ENCODE measurements at places on chromosomes 2 and 18.

DNA sequence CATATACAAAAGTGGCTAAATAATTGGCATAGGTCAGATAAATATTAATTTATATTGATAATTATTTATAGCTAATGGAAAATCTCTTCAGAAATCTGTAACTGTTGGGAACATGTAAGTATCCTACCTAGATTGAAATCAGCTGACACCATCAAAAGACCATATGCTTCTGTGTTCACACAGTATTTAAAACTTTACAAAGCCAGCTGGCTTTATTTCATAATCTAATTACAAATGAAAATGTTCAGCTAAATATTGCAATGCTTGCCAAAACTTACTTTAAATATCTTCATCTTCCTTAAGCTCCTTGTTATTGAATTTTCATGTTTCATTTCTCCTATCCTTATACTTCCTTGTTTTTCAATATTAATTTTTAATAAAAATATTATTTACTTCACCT lies 190.9 kb upstream of the DOK6 start:
- H3K36me3 ChIP-seq: no peaks in the 10 kb centered on the region
- no peaks in the 10 kb centered on the region for H3K4me1 ChIP-seq
- H3K27ac ChIP-seq: no peak overlapping the region

- peaks cover 36% of the 10 kb centered on the region for H3K36me3 ChIP-seq
- H3K27me3 ChIP-seq: no peaks in the 10 kb centered on the region
Observed at GRCh38 chr2:36556842-36557241, 41.1 kb downstream of the FEZ2 start.

DNA sequence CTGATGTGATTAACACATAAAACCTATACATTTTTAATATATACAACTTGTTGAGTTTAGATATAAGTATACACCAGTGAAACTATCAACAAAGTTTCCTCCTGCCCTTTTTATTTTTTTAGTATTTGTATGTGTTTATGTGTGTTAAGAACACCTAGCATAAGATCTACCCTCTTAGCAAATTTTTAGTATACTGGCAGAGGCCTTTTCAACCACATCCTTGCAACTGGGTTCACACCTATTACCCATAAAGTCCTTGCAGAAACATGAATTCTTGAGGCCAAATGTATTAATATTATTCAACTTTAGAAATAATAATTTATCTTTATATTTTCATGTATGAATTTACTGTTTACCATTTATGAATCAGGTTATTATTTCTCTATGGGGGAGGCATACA lies 119.7 kb upstream of the CRIM1 start:
- H3K36me3 ChIP-seq: peaks cover 8% of the 10 kb centered on the region
- peaks cover 23% of the 10 kb centered on the region for H3K27me3 ChIP-seq

DNA sequence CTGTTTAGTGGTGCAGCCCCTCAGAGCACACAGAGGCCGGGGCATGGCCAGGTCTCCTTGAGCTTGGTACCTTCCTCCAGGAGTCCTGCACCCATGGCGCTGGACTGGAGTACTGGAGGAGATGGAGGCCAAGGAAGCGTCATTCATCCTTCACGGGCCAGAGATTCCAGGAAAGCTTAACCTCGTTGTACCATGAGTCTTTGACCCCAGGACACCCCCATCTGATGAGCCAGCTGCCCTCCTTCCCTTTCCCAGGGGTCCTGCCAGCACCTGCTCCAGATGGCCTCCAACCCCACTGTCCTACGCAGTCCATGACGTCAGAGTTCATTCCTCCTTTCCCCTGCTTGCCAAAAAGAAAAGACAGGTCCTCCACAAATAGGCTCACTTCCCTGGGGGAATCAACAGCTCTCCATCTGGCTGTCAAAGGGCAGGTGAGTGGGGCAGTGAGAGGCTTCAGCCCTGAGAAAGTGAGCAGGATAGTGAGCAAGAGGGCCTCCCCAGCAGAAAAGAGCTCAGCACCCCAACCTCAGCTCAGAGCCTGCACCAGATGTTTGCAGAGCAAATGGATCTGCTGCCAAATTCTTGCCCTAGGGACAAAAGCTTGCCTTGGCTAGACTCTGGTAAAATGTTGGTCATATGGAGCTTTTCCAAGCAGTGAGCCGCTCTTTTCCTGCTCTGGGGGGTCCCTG lies 4.5 kb upstream of the NPPC start:
- no peak overlapping the region for H3K27ac ChIP-seq

DNA sequence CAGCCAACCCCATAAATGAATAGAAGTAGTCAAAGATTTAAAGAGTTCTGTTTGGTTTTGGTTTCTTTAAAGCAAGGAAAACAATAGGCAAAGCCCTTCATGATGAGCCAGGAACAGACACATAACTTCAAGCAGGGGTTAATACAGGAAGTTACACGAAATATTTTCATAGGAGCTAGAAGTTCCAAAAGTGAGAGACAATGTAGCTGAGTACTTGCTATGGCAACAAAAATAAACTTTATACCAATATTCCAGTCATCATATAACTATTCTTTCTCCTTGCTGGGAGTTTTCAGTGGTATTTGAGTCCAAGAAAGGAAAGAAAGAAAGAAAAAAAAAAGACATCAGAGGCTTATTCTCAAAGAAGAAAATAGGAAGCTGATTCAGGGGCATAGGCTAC lies 56.2 kb downstream of the COBLL1 start:
- no peaks in the 10 kb centered on the region for H3K36me3 ChIP-seq
- H3K27me3 ChIP-seq: no peaks in the 10 kb centered on the region

DNA sequence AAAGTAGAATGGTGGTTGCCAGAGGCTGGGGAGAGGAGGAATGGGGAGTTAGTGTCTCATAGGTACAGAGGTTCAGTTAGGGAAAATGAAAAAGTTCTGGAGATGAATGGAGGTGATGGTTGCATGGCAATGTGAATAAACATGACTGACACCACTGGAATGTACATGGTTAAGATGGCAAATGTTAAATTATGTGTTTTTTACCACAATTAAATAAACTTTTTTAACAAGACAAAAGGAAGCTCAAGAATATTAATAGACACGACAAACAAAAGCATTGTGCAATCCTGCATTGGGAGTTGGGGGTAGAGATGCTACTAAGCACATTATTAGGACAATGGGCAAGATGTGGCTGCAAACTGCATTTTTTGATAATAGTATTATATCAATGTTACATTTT lies 147.7 kb downstream of the TWIST2 start:
- DNase-seq: no peak
- H3K4me3 ChIP-seq: no peak overlapping the region
- no peak overlapping the region for H3K27ac ChIP-seq
- no peaks in the 10 kb centered on the region for H3K4me1 ChIP-seq

DNA sequence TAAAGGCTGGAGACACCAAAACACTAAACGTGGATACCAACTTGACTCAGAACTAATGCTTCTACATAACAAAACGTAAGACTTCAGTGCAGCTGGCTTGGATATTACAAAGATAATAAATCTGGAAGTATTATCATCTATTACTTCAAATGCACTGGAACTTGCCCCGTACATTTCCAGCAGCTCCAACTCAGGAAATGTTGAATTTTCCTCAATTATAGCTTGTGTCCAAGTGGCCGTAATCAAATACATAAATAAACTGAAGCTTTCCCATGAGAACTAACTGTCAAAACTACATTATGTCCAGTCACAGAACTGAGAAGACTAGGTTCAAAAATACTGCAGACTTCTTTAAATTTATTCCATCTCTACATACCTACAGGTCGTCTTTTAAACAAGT lies 6.2 kb downstream of the PDE1A start:
- H3K27me3 ChIP-seq: no peaks in the 10 kb centered on the region
- no peak for DNase-seq
- no peaks in the 10 kb centered on the region for H3K4me1 ChIP-seq
- no peak overlapping the region for H3K27ac ChIP-seq
- no peak overlapping the region for H3K4me3 ChIP-seq
- no peaks in the 10 kb centered on the region for H3K36me3 ChIP-seq

- H3K36me3 ChIP-seq: no peaks in the 10 kb centered on the region
- no peaks in the 10 kb centered on the region for H3K4me1 ChIP-seq
- no peak overlapping the region for H3K27ac ChIP-seq
- no peak for DNase-seq
Observed at GRCh38 chr2:56113382-56113975, 70.3 kb upstream of the CCDC85A start.

- no peak overlapping the region for H3K4me3 ChIP-seq
- peaks cover 32% of the 10 kb centered on the region for H3K27me3 ChIP-seq
- H3K27ac ChIP-seq: no peak overlapping the region
- H3K4me1 ChIP-seq: no peaks in the 10 kb centered on the region
- no peak for DNase-seq
Observed at GRCh38 chr2:223618172-223619035, 16.2 kb upstream of the SCG2 start.

DNA sequence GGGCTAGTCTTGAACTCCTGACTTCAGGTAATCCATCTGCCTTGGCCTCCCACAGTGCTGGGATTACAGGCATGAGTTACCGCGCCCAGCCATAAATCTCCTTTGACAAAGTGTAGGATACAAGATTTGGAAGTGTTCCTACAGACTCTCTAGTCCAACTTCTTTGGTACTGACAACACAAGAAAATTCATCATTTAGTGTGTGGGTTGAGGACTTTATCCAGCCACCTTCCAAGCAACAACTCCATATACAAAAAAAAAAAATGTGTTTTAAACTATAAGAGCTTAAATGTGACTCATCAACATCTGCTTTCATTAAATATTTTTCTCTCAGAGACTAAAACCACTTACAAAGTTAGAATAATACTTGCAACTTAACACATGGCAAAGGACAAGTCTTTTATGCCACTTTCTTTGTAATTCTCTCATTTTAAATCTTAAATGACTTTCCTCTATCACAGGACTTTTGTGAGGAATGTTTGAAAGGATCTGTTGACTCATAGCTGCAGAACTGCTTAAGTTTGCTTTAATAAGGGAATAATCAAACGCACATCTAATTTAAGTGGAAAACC lies 46.2 kb upstream of the ITGAV start:
- peaks cover 15% of the 10 kb centered on the region for H3K27me3 ChIP-seq
- H3K4me1 ChIP-seq: no peaks in the 10 kb centered on the region
- DNase-seq: no peak
- H3K4me3 ChIP-seq: no peak overlapping the region

GRCh38 chr2:126222278-126222677 lies 433.7 kb upstream of the GYPC start:
- H3K27me3 ChIP-seq: no peaks in the 10 kb centered on the region
- DNase-seq: no peak
- no peak overlapping the region for H3K27ac ChIP-seq

- no peak overlapping the region for H3K27ac ChIP-seq
- peaks cover 10% of the 10 kb centered on the region for H3K27me3 ChIP-seq
- no peak for DNase-seq
- H3K4me1 ChIP-seq: no peaks in the 10 kb centered on the region
Observed at GRCh38 chr2:191544461-191545062, 133.4 kb upstream of the NABP1 start.

GRCh38 chr2:220394433-220394832 lies 767.0 kb downstream of the SLC4A3 start:
- no peak overlapping the region for H3K4me3 ChIP-seq
- no peaks in the 10 kb centered on the region for H3K27me3 ChIP-seq
- H3K27ac ChIP-seq: no peak overlapping the region
- H3K4me1 ChIP-seq: no peaks in the 10 kb centered on the region
- H3K36me3 ChIP-seq: no peaks in the 10 kb centered on the region

DNA sequence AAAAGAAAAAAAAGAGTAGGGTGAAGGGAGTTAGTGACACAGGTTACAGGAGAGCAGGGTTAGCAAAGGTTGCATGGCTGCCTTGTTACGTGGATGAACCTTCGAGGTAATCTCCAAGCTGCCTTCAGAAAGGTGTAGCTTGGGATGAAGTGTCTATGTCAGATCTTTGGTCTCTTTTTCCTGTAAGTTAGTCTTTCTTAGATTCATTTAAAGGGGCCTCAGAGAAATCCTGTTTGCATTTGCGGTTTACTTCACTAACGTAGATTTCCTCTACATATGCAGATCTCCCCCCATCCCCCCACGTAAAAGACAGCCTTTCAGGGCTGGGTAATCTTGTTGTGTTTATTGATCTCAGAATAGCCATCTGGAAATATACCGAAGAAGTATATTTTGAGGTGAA lies 83.7 kb downstream of the MTA3 start:
- H3K27ac ChIP-seq: no peak overlapping the region
- H3K36me3 ChIP-seq: peaks cover 9% of the 10 kb centered on the region
- DNase-seq: no peak
- H3K27me3 ChIP-seq: no peaks in the 10 kb centered on the region
- H3K4me3 ChIP-seq: no peak overlapping the region

DNA sequence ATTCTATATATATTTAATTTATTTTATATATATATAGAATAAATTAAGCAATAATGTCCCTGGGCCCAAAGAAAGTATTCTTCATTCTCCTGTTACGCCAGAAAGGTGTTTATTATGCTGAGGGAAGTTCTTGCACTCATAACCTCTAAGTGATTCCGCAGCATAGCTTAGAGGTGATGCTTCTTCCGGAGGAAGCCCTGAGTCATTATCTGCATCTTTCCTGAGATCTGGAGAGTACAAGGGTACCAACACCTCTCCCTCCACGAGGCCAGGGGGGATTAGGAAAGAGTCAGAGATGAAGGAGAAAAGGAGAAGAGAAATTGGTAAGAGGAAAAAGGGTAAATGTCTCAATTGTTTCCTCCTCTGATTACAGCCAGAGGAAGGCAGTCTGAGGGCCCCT lies 43.1 kb upstream of the RTN4 start:
- no peak overlapping the region for H3K4me3 ChIP-seq
- no peaks in the 10 kb centered on the region for H3K4me1 ChIP-seq
- no peaks in the 10 kb centered on the region for H3K36me3 ChIP-seq
- no peaks in the 10 kb centered on the region for H3K27me3 ChIP-seq

GRCh38 chr2:70030724-70031420 lies 56.4 kb upstream of the PCBP1 start:
- no peak overlapping the region for H3K4me3 ChIP-seq

DNA sequence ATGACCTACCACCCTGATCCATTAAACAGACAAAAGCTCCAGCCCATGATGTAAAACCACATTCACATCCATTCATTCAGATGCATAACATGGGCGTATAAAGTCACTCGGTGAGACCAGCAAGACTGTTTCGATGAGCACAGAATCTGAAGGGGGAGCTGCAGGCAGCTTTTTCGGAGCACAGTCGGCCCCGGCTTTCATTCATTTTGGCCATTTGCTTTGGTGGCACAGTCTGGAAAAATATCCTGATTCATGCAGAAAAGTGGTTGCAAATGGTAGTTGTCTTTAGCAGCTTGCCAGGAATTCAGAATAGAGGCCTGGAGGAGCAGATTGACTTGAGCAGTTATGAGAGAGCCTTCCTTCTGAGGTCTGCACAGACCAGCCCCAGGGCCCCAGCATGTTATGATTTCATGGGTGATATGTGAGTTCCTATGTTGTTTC lies 11.2 kb downstream of the ARID5A start:
- H3K4me3 ChIP-seq: no peak overlapping the region
- DNase-seq: no peak
- no peaks in the 10 kb centered on the region for H3K27me3 ChIP-seq
- no peak overlapping the region for H3K27ac ChIP-seq
- H3K4me1 ChIP-seq: peaks cover 39% of the 10 kb centered on the region

- DNase-seq: no peak
- H3K4me3 ChIP-seq: no peak overlapping the region
- no peaks in the 10 kb centered on the region for H3K4me1 ChIP-seq
- no peaks in the 10 kb centered on the region for H3K36me3 ChIP-seq
Observed at GRCh38 chr2:229408962-229409361, 137.9 kb upstream of the PID1 start.

- peaks cover 18% of the 10 kb centered on the region for H3K27me3 ChIP-seq
- H3K4me1 ChIP-seq: no peaks in the 10 kb centered on the region
- DNase-seq: no peak
- no peak overlapping the region for H3K4me3 ChIP-seq
- no peak overlapping the region for H3K27ac ChIP-seq
- H3K36me3 ChIP-seq: no peaks in the 10 kb centered on the region
Observed at GRCh38 chr2:9092383-9093282, 89.1 kb upstream of the MBOAT2 start.
